ENCODE measurements at places on chromosomes 6 and 20.

- peak; percentile 58 for DNase-seq
Measured at GRCh38 chr6:32972353-32973143, 4.2 kb downstream of the BRD2 start.

- DNase-seq: no peak
Measured at GRCh38 chr20:45209924-45210323, 3.1 kb downstream of the SEMG1 start.

- DNase-seq: no peak
Measured at GRCh38 chr6:10391799-10392198, 23.1 kb downstream of the TFAP2A start.

DNA sequence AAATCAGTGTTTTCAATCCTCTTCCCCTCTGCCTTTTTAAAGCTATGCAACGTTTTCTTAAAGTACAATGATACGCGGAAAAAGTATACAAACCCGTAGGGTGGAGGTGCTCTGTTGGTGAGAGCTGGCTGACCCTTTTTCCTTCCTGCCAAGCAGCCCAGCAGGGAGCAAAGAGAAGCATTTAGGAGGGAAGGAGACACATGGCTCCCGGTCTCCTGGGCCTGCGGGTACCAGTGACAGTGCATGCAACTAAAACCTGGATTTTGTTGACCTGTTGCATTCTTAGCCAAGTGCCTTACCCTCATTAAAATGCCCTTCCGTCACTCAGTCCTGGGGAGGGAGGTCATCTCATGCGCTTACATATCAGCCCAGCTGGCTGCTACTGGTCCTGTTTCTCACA, 87.2 kb downstream of the SLX4IP start:
- DNase-seq: no peak

- DNase-seq: no peak
Measured at GRCh38 chr6:128107682-128108081, 206.8 kb upstream of the THEMIS start.

- DNase-seq: no peak
Measured at GRCh38 chr6:113642001-113642713, 215.0 kb upstream of the MARCKS start.

DNA sequence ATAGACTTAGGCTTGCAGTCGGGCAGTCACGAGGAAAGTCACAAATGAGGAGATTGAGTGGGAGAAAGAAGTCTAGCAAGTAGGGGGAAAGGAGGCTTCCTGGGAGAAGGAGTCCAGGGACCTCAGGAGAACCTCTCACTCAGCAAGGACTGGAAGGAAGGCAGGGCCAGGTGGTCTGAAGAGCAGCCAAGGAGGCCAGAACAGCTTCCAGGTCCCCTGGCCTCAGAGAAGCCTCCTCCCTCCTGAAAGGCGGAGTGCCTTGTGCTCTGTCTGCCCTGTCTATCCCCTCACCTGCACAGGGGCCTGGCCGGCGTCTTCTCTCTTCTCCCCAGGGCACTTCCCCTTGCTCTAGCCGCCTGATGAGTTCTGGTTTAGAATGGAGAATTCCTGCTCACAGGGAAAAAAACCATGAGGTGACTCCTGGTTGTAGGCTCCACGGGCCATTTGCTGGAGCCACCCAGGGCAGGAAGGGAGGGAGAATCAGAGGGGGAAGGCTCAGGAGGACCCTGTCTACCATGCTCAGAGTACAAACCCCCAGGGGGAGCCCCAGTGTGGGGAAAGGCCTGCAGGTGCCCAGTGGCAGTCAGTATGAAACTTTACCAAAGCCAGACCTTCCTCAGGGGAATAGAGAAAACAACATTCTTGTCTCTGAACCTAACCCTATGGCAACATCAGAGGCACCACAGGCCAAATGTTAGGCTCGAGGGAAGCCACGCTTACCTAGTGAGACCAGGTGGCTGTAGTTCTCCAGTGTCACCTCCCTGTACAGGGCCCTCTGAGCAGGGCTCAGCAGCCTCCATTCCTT, 11.2 kb downstream of the ZNF337 start:
- no peak for DNase-seq

- DNase-seq: no peak
Measured at GRCh38 chr6:151452750-151453427, 963 bp upstream of the RMND1 start.

GRCh38 chr6:102485480-102485879, 1092.0 kb downstream of the GRIK2 start:
- DNase-seq: no peak

DNA sequence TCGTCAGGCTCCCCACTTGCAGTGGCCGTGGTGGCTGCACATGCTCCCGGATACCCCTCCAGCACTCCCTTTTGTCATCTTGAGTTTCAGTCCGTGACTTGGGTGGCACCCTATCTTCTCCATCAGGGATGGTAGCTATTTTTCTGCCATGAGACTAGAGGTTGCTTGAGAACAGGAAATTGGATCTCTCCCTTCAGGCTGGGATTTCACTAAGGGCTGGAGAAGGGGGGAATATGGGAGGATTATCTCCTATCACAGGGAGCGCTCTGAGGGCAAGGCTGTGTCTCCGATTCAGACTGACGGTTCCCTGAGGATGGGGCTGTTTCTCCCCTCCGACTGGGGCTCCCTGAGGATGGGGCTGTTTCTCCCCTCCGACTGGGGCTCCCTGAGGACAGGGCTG, 123.1 kb downstream of the MRPL14 start:
- no peak for DNase-seq

- DNase-seq: no peak
Measured at GRCh38 chr6:21560249-21560648, 33.3 kb upstream of the SOX4 start.

GRCh38 chr20:47411161-47411560, 54.7 kb upstream of the ZMYND8 start:
- DNase-seq: no peak

- no peak for DNase-seq
Measured at GRCh38 chr6:119814609-119815400, 465.2 kb upstream of the MAN1A1 start.

DNA sequence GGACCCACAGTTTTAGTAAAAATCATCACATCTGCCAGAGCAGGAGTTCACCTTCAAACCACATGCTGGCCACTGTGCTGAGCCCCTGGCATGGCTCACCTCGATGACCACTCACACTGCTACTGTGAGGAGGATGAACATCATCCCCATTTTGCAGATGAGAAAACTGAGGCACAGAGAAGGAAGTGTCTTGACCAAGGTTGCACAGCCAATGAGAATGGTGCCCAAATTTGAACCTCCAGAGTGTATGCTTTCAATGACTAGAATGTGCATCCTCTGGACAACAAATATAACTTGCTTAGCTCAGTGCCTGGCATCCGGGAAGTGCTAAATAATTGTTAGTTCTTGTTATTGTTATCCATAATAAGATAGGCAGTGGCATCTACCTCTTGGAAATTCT, 37.2 kb upstream of the FAM83D start:
- no peak for DNase-seq

DNA sequence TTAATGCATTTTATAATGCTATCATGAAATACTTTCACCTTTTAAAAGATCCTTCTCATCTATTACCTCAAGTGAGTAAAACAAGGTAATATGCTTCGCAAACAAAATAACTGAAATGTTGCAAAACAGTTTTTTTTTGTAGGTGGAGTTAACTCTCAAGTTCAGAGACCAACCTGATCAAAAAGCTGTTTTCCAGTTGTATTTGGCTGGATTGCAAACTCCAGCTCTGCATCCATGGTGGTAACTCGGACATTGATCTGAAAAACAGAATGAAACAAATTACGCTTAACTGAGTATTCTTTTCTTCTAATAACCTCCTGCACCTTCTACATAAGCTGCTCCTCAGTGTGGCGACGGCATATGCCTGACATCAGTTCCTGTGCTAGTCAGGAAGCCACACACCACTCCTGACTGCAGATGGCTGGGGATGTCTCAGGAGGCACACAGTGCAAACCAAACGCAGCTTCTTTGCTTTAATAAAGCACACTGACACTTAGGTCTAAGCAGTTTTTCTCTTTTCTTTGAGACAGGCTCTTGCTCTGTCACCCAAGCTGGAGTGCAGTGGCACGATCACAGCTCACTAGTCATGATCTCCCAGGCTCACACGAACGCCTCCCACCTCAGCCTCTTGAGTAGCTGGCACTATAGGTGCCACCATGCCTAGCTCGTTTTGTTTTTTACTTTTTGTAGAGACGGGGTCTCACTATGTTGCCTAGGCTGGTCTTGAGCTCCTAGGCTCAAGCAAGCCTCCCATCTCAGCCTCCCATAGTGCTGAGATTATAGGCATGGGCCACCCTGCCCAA, 29.9 kb downstream of the EZR start:
- peak; percentile 37 for DNase-seq

DNA sequence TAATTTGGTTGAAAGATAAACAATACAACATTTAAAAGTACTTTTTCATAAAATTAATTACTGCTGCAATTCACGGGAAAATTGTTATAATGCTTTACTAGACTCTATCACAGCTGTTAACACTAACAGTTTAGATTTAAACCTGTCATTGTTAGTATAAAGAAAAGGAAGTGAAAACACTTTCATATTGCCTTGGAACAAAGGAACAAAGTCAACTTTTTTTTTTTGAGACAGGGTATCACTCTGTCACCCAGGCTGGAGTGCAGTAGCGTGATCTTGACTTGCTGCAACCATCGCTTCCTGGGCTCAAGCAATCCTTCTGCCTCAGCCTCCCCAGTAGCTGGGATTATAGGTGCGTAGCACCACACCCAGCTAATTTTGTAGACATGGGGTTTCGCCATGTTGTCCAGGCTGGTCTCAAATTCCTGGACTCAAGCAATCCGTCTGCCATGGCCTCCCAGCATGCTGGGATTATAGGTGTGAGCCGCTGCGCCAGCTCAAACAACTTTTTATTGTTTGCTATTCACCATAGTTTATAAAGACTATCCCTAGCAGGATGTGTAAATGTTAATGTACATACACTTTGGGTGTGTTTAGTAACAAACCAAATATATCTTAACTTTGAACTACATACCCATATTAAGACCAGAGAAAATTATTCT, 22.1 kb downstream of the SLC35A1 start:
- no peak for DNase-seq

DNA sequence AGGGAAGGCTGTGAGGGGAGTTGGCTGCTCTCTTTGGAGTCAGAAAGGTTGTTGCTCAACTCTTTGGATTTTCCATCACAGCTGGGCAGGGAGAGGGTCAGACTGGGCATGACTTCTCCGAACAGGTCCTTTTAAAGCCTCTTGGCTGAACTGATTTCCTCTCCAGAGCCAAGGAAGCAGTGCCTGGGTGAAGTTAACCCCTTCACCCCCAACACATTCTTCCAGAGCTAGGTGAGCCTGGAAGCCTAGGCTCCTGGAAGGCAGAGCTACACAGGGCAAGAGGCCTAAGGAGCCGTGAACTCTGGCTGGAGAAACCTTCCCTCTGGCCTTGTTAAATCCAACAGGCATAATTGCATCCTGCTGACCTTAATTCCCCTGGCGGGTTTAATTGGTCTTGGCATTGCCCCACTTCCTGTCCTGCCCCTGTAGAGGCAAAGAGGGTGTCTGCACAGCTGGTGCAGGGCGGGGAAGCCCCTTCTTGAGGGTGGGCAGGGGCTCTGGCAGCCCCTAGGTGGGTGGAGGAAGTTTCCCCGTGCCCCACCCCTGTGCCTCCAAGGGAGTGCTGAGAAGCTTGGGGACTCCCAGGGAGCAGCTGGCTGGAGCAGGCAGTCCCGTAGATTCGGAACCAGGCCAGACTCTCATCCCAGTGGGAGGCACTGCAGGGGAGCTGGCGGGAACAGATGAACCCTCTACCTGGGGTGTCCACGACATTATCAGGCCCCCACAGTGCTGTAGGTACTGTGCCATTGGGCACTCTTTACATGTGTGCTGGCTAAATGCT, 3.6 kb upstream of the MYLK2 start:
- DNase-seq: no peak

- DNase-seq: no peak
Measured at GRCh38 chr6:7882505-7883257, 27.9 kb downstream of the TXNDC5 start.

DNA sequence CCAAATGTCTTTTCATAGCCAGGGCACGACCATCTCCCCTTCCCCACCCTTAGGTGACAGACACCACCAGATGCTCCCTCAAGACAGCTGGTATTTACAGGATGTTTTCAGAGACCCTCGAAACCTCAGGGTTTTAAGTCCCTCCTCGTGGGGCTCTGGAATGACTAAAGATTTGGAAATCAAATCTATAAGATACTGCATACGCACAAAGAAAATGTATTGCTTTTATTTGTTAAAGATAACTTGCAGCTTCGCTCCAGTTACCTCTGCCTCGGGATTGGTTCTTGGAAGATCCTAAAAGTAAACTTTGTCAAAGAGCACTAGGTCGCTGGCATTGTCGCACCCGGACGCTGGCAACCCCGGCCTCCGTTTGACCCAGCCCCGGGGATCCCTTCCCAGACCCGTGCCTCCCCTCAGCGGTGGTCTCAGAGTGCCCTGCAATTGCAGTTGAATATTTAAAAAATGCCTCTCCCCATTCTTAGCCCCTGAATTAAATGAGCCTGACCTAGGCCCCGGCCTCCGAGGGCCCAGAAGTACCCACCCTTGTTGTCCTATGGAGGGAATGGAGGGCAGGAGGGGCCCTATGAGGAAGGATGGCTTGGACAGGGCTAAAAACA, 7.1 kb downstream of the PAX1 start:
- no peak for DNase-seq

DNA sequence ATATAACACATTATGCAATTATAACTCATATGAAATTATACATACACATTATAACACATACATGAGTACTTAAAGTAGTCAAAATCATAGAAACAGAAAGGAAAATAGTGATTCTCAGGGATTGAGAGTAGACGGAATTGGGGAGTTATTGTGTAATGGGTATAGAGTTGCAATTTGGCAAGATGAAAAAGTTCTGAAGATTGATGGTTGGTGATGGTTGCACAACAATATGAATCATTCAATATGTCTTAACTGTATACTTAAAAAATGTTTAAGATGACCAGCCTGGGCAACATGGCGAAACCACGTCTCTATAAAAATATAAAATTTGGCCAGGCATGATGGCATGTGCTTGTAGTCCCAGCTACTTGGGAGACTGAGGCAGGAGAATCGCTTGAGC, 372.7 kb downstream of the CDKAL1 start:
- no peak for DNase-seq

DNA sequence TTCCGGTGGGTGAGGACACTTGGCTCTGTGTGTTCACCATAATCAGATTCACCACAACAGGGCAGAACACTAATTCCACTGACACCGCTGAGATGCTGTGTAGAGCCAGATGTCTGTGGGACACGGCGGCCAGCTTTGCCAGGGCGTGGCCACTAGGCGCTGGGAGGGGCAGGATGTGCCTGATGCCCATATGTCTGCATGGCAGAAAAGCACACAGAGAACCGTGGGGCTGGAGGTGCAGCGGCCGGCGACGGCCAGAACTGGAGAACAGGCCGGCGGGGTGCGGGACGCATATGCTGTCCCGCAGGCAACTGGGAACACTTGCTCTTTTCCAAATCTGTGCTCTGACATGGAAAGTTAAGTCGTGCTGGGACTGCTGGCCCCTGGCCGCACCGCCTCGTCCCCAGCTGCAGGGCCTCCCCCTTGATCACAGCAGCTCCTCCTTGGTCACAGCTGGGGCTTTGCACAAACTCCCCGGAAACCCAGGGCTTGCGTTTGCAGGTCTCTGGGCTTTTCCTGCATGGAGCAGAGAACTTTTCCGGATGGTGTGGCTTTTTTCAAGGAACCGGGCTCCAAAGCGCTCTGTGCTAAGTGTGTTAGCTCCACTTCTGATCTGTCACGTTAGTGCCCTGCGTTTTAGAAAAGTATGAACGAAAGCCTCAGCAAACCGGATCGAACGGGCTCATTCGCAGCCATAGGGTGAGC, 31.1 kb downstream of the NTSR1 start:
- peak; percentile 48 for DNase-seq

Data from activated naive CD4-positive, alpha-beta T cell treated with Interleukin-2 at 50 U/mL for 16 hours (primary cell).